Progenitor cell of endocrine pancreas (in vitro differentiated cells): ENCODE measurements at places on chromosomes 2 and 18.

DNA sequence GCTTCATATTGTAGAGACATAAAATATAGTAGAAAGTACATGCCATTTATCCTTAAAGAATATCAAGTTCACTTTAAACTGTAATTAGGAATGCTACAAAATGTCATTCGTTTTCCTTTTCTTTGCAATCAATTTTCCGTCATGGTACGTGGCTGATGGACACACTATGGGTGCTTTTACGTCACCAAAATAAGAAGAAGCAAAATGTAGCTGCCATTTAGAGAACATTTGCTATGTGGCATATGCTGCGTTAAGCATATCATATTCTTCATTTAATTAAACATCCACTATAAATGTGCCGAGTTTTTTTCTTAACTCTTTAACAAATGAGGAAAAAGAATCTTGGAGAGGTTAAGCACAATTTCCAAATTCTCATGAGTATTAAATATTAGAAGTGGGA, 1358.5 kb upstream of the NXPH2 start:
- H3K4me1 ChIP-seq, result peaks cover 7% of the 10 kb centered on the region
- H3K4me3 ChIP-seq, result no peak overlapping the region
- H3K27me3 ChIP-seq, result no peaks in the 10 kb centered on the region
- no peaks in the 10 kb centered on the region for H3K36me3 ChIP-seq

GRCh38 chr2:33205693-33206434, 259.1 kb downstream of the LTBP1 start:
- no peak overlapping the region for H3K4me3 ChIP-seq
- peaks cover 4% of the 10 kb centered on the region for H3K4me1 ChIP-seq
- H3K27ac ChIP-seq, result no peak overlapping the region
- DNase-seq, result no peak

DNA sequence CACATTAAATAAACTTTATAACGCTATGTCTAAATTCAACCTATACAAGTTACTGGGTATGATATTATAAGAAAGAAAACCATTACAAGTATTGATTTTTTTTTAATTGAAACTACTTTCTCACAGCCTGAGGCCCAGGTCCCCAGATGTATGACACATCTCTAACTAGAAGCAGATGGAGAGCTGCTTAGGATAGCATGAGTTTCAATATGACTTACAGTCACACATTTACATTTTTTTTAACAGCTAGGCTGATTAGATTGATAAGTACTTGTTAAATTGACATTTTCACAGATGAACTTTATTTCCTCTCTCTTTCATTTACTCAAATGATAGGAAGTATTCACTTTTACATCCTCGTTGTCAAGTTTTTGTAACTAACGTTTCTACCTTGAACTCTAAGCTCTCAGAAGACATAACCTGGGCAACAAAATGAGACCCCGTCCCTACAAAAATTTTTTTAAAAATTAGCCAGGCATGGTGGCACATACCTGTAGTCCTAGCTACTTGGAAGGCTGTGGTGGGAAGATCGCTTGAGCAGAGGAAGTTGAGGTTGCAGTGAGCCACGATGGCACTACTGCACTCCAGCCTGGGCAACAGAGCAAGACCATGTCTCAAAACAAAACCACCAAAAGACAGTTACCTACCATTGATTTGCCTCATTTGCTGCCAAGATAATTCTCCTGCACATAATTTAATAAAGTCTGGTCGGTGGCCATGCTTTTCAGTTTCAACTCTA, 52.4 kb downstream of the STK39 start:
- H3K4me3 ChIP-seq, result no peak overlapping the region
- H3K36me3 ChIP-seq, result no peaks in the 10 kb centered on the region
- H3K27me3 ChIP-seq, result no peaks in the 10 kb centered on the region

DNA sequence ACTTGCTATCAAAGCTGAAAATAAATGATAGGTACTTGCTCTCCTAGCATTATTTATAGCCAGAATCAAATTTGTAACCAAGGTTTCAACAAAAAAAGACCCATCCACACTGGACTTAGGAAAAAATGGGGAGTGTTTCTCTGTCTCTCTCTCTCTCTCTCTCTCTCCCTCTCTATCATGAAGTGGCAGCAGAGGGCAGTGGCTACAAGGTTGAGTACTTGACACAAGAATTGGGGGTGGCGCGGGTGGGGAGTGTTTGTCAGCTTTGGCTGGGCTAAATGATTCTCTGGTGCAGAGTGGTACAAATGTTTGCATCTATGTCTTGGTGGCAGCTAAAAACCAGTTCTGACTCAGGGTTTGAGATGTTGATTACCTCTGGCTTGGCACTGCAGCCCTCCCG, 85.0 kb downstream of the RBM43 start:
- no peak overlapping the region for H3K27ac ChIP-seq
- no peaks in the 10 kb centered on the region for H3K36me3 ChIP-seq
- DNase-seq, result no peak
- H3K27me3 ChIP-seq, result peaks cover 8% of the 10 kb centered on the region
- no peaks in the 10 kb centered on the region for H3K4me1 ChIP-seq

DNA sequence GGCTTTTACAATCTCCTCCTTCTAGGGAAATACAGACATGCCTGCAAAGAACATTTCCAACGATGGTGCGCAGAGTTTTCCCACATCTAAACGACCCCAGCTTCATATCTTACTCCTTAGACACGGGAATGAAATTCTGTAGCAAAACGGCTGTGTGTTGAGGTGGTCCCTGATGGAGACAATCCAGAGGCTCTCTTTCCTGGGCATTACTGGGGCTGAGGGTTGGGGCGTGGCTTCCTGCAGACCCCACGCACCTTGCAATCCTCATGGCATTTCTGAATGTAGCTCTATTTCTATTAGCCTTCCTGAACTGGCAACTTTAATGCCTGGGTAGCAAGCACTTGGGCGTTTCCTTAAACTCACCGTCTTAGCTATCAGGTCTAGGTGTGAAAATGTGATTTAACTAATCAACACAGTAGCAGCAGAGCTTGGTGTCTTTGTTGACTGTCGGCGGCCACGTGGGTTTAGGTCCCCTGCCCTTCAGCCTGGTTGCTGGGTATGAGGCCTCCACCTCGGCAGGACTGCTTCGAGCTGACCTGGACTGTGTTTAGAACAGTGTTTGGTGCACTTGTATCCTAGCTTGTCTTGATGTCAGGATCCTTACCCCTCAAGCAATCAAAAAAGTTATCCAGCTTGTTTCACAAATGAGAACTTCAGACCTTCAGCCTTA, 242.8 kb downstream of the GBX2 start:
- H3K36me3 ChIP-seq, result peaks cover 3% of the 10 kb centered on the region
- no peak overlapping the region for H3K27ac ChIP-seq
- H3K4me1 ChIP-seq, result peaks cover 5% of the 10 kb centered on the region
- H3K27me3 ChIP-seq, result no peaks in the 10 kb centered on the region
- H3K4me3 ChIP-seq, result no peak overlapping the region

DNA sequence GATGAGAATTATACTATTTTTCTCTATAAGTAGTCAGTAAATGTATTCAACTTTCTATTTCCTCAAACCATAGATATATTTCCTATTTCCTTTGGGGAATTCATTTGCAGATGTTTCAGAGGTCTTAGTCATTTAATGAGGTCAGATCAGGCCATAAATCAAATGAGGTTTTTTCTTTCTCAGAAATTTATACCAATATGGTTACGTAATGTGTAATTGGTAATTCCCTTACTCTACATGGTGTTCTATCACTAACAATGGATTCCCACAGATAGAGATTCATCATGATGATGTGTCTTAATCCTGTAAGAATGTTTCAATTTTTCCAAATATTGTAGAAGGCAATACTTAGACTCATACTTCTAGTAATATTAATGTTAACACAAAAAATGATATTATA, 108.0 kb downstream of the DPP4 start:
- no peak for DNase-seq
- no peak overlapping the region for H3K27ac ChIP-seq
- H3K4me3 ChIP-seq, result no peak overlapping the region
- H3K27me3 ChIP-seq, result no peaks in the 10 kb centered on the region
- H3K4me1 ChIP-seq, result no peaks in the 10 kb centered on the region
- no peaks in the 10 kb centered on the region for H3K36me3 ChIP-seq

- H3K4me1 ChIP-seq, result peaks cover 42% of the 10 kb centered on the region
- H3K4me3 ChIP-seq, result no peak overlapping the region
- H3K27ac ChIP-seq, result peak overlapping the region; percentile 65
- H3K36me3 ChIP-seq, result no peaks in the 10 kb centered on the region
- no peaks in the 10 kb centered on the region for H3K27me3 ChIP-seq
Observed at GRCh38 chr18:28078849-28079248, 98.1 kb downstream of the CDH2 start.

DNA sequence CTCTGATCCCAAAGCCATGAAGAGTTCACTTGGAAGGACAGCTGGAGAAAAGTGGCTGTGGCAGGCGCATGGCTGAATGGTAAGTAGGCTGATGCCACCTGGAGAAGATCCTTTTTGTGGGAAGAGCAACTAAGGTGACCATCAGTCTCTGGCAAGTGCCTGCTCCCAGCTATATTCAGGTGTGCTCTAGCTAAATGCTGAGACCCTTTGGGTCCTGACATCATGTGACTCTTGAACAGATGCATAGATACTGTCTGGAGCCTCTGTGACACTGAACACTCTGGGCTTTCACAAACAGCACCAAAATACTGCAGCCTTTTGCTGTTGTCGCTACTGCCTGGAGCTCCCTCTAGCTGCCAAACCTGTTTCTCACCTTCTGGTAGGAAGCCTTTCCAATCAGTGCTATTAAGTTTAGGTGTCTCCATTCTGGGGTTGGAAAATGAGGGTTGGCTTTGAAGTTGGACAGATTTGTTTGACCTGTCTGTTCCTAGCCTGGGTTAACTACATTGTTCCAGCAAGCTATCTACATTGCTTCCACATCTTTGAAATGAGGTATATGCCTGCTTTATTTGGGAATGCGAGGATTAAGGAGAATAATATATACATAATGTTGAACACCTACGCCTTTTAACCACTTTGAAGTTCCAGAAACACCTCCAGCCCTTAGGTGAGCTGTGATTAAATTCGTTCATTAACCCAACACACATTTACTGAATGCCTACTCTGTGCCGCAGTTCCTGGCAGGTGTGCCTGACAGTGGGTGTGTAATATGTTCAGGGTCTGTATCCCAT, 3.1 kb downstream of the EGR4 start:
- peaks cover 3% of the 10 kb centered on the region for H3K4me1 ChIP-seq
- no peak overlapping the region for H3K27ac ChIP-seq
- no peak for DNase-seq
- H3K4me3 ChIP-seq, result no peak overlapping the region
- H3K27me3 ChIP-seq, result peaks cover 94% of the 10 kb centered on the region
- H3K36me3 ChIP-seq, result no peaks in the 10 kb centered on the region

- peaks cover 1% of the 10 kb centered on the region for H3K36me3 ChIP-seq
- no peak overlapping the region for H3K4me3 ChIP-seq
- no peak for DNase-seq
- H3K27me3 ChIP-seq, result no peaks in the 10 kb centered on the region
Observed at GRCh38 chr2:147829106-147829505, 15.7 kb upstream of the ACVR2A start.

GRCh38 chr2:215693193-215693998, 257.5 kb upstream of the FN1 start:
- H3K4me3 ChIP-seq, result no peak overlapping the region
- no peaks in the 10 kb centered on the region for H3K27me3 ChIP-seq
- DNase-seq, result no peak
- H3K4me1 ChIP-seq, result peaks cover 16% of the 10 kb centered on the region

- H3K4me1 ChIP-seq, result peaks cover 16% of the 10 kb centered on the region
- no peaks in the 10 kb centered on the region for H3K36me3 ChIP-seq
- no peak overlapping the region for H3K4me3 ChIP-seq
- DNase-seq, result no peak
- H3K27ac ChIP-seq, result no peak overlapping the region
- H3K27me3 ChIP-seq, result no peaks in the 10 kb centered on the region
Observed at GRCh38 chr2:64773461-64774118, 119.9 kb upstream of the SERTAD2 start.

DNA sequence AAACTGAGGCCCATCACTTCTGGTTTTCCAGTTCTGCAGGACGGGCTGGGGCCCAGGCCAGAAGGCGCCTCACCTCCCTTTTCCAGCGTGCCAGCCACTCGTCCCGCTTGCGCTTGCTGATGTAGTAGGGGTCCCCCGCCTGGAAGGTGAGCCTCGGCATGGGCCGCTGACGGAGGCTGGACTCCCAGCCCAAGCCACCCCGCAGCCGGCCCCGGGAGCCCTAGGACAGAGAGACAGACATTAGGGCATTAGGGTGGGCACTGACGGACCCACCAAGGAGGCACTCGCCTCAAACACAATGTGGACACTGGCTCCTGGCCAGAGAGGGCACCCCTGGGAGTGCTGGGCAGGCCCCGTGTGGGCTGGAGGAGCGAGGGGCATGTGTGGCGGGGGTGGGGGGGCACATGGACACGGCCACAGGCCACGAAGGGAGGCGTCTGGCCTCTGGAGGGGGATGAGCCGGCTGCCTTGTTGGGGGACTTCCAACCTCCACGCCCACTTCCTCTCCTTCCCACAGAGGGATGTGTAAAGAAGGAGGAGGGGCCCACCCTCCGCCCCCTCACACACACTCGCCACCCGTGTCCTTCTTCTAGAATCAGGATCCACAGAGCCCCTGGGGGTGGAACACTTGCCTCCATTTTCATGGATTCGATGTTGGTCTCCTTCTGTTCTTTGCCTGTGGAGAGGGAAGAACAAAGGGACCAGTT, 66.7 kb downstream of the DNMT3A start:
- DNase-seq, result no peak
- peaks cover 6% of the 10 kb centered on the region for H3K4me1 ChIP-seq
- no peaks in the 10 kb centered on the region for H3K27me3 ChIP-seq
- no peak overlapping the region for H3K4me3 ChIP-seq

DNA sequence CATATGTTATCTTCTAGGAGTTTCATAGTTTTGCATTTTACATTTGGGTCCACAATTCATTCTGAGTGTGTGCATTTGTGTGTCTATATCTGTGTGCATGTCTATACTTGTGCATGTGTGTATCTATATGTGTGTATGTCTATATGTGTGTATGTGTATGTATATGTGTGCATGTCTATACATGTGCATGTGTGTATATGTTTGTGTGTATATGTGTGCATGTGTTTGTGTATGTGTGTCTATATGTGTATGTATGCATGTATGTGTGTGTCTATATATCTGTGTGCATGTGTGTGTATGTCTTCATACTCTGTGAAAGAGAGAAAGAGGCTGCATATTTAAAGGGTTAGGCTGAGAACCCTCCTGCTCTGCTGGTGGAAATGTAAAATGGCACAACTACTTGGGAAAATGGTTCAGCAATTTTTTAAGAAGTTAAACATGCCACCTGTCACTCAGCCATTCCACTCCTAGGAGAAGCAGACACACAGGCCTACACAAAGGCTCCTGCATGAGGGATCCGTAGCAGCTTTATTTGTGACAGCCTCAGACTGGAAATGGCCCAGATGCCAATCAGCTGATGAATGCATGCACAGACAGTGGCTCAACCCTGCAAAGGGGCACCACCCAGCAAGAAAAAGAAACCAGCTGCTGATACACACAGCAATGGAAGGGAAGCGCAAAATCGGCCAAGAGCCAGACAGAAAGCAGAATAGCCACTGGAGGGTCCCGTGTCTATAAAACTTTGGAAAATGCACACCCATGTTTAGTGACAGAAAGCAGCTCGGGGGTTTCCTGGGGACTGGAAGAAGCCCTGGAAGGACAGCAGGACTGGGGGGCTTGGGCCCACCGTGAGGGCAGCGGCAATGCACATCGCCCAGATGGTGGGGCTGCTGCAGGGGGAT, 146.8 kb downstream of the SEPTIN10 start:
- H3K27ac ChIP-seq, result peak overlapping the region; percentile 22
- no peak for DNase-seq
- H3K36me3 ChIP-seq, result no peaks in the 10 kb centered on the region
- H3K27me3 ChIP-seq, result peaks cover 3% of the 10 kb centered on the region
